HS-5 (cell line): ENCODE measurements at places on chromosomes 13 and 19.
A peak's percentile ranks its signal among the peaks of the same experiment; 100 is the strongest.

- DNase-seq: no peak
These were observed 8.6 kb downstream of the LTBP4 start for GRCh38 chr19:40609561-40610395.

DNA sequence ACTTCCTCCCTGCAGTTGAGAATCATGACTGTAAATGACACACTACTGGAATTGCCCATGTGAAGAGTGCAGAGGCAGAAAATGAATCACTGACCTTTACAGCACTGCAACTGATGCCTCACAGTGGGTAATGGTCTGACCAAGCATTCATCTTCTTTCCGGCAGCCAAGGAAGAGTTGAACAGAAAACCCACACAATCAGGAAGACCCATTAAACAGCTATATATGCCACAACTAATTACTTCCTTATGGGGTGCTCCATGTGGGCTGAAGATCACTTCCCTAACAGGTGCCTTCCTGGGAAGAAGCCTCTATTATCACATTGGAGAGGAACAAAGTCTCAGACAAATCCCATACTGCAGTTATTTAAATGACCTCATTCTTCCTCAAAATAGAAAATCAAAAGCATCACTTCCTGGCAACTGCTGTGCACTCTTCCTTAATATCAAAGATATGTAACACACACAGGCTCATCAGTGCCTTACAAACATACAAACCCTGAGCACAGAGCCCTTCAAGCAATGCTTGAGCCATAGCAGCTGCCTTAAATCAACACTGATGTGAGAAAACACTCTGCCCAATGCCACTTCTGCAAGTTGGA, 45.8 kb downstream of the RUBCNL start:
- DNase-seq: peak; percentile 54

DNA sequence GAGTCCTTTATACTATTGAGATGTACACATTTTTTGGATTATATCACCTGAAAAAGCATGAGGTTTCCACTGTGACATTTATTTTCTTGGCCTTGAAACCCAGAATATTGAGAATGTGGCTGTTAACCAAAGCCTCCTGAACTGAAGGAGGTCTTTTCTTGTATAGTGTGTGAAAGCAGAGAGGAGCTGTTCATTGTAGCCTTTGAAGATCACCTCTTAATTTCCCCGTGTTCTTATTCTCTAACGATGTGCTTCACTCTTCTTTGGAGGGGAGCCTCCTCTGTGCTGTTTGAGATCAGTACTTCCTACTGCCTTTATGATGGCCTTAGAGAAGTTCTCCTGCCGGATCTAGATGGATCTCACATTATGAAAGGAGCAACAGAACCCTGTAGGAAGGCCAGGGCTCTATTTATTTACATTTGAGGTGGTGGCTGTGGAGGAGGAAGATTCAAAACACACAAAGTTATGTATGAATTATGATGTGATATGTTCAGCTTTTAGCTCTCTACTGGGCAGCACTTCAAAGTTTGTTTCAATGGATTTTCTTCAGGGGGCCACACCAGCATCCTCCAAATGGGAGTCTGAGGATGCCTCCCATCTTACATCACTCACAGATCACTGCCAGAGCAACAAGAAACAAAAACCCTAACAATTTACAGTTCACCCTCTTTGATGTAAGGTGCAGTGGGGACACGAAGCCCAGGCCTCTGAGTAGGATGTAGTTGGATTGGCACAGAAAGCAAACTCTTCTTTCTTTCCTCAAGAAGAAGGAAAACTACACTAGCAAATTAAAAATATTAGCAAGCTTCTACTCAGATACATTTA, 322.3 kb downstream of the DLEU7 start:
- no peak for DNase-seq

GRCh38 chr13:67229481-67230403, at the start of gene PCDH9:
PCDH9 (minus strand) TSS chr13:67230336; CDS start chr13:67228440, 1,896 bp downstream.
- DNase-seq: no peak

- peak; percentile 34 for DNase-seq
These were observed 89.2 kb downstream of the RGCC start for GRCh38 chr13:41546372-41547190.

DNA sequence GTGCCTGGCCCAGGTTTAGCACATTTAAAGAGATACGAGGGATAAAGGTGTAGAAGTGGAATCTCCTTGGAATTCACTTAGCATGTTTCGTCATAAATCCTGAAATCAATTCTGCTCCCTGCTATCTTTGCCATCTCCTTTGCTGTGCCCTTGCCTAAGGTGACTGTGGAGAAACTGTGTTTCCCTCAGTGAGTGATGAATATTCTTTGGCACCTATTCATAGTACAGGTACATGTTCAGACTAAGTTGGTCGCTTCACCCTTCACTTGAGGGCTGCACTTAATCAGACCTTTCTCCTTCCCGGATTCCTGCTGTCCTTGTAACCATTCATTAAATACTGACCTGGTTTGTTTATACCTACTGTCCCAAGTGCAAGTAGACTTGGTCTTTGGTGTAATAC, 17.8 kb downstream of the PCCA start:
- DNase-seq: no peak

GRCh38 chr13:49112782-49113525, 107.2 kb upstream of the MLNR start:
- no peak for DNase-seq

DNA sequence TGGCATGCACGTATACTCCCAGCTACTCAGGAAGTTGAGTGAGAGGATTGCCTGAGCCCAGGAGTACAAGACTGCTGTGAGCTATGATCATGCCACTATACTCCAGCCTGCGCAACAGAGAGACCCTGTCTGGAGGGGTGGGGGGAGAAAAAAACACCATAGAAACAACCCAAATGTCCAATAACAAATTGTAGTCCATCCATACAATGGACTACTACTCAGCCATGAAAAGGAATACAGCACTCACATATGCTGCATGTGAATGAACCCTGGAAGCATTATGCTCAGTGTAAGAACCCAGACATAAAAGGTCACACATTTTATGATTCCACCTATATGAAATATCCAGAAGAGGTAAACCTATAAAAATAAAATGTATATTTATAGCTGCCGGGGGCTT, 42.3 kb downstream of the CD320 start:
- no peak for DNase-seq

- DNase-seq: no peak
These were observed 1.5 kb upstream of the ASPDH start for GRCh38 chr19:50515168-50515561.

GRCh38 chr13:50677687-50678463, 165.6 kb downstream of the DLEU7 start:
- no peak for DNase-seq

DNA sequence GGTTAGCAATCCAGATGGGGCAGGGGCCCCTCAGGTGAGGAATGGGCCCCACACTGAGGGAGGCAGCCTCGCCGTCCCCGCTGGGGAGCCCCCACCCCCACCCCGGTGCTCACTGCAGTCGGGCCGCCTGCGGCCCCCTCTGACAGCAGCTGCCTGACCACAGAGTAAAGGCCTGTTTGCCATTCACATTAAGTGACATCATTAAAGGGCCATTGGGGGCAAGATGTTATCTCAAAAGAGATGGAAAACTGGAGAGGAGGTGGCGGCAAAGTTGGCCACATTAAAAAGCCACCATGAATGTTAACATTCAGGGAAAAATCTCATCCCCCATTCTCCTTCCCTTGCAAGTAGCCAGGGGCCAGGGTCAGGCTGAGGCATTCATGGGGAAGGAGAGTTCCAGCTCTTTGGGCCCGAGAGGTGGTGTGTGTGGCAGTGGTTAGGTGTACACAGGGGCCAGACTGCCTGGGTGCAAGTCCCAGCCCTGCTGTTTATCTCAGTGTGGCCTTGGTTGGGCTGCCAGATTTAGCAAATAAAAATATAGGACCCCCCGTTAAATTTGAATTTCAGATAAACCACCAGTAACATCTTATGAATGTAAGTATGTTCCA, 20.9 kb downstream of the VSTM2B start:
- DNase-seq: no peak

GRCh38 chr13:36820222-36820621, 1.2 kb downstream of the RFXAP start:
- no peak for DNase-seq

DNA sequence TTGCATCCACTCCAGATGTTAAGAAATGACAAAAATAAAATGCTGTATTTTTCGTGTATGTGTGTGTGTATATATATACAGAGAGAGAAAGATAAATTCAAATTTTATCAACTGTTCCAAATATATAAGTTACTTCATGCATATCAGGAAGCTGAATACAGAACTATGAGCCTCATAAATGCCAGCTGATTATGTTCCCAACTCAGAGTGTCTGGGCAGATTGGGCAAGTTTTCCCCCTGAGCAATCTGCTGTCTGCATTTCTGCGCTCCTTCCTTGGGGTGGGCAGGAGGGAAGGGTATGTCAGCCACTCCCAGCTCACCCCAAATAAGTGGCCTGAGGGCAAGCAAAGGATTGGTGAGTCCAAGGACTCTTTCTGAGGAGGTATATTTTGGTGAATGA, 154.1 kb downstream of the DCLK1 start:
- no peak for DNase-seq

GRCh38 chr13:114264886-114265611, 16.4 kb upstream of the UPF3A start:
- DNase-seq: peak; percentile 44

GRCh38 chr19:15562145-15562544, 52.9 kb upstream of the CYP4F8 start:
- no peak for DNase-seq

- no peak for DNase-seq
These were observed 32.0 kb upstream of the ITM2B start for GRCh38 chr13:48201044-48201443.

DNA sequence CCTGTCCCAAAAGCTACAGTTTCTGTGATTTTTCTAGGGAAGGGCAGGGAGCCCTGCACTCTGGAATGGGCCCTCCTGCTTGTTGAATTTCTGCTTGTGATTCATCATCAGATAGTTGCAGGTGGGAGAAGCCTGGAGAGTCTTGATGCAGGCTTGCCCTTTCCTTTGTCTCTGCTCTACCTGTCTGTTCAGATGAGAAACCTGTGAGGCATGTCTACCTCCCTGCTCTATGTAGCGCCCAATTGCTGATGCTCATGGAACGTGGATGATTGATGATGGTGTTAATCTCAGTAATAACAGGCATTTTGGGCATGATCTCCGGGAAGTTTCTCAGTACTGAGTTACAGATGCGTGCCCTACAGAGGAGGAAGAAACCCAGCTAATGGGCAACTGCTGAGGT, 10.9 kb upstream of the CBY2 start:
- DNase-seq: no peak

- DNase-seq: no peak
These were observed 5.3 kb downstream of the RASIP1 start for GRCh38 chr19:48735031-48735615.

DNA sequence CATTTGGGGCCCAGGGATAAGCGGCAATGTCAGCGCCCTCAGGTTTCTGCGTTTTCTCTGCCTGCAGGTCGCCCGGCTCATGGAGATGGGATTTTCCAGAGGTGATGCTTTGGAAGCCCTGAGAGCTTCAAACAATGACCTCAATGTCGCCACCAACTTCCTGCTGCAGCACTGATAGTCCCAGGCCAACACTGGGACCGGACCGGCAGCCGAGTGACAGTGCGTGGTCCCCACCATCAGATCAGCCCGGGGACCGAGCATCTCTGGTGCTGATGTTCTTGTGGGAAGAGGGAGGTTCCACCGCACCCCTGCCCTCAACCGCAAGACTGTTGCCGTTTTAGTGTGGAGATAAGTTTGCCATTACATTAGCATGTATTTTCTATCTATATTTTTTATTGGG, 78.0 kb upstream of the GPR183 start:
- DNase-seq: no peak

- no peak for DNase-seq
These were observed 574 bp downstream of the ZNF227 start for GRCh38 chr19:44212866-44213346.

GRCh38 chr19:16085115-16085514, 8.8 kb downstream of the TPM4 start:
- no peak for DNase-seq
